ENCODE measurements at places on chromosomes 6 and 20.

- no peak for DNase-seq
Observed at GRCh38 chr6:101806241-101806640, 412.7 kb downstream of the GRIK2 start.

DNA sequence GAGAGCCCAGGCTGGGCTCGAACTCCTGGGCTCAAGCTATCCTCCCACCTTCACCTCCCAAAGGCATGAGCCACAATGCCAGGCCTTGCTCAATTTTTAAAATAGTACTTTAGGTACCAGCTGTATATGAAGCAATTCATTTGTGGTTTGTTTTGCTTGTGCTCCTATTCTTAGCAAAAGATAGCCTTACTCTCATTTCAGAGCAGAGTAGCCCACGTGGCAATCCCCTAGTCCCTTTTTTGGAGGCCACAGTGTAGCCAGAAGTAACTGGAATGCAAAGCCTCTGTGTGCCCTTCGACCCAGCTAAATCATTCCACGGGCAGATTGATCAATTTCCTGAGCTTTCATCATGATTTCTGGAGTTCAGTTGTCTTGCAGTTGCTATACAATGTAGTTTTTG is 372.2 kb downstream of the NRN1 start:
- no peak for DNase-seq

GRCh38 chr6:43746071-43746470 is 23.9 kb upstream of the VEGFA start:
- no peak for DNase-seq

GRCh38 chr6:150208611-150209352 is 65.9 kb downstream of the PPP1R14C start:
- no peak for DNase-seq
